ENCODE measurements at places on chromosomes 1 and 21. TPM values are rescaled to one million over a fixed set of nuclear protein-coding genes. Genes with fewer than 3 reads are reported as not detected.

CD55 gene
- 33.8 TPM for total RNA-seq

TMEM125 gene
- not detected for total RNA-seq

OR2L3 gene
- total RNA-seq = not detected

EPHA10 gene
- total RNA-seq = not detected

LPAR3 gene
- total RNA-seq = 0.37 TPM

GBP6 gene
- not detected for total RNA-seq

RNU1-1 gene
- under 0.01 TPM for total RNA-seq

INSRR gene
- total RNA-seq = not detected
